ENCODE measurements at places on chromosomes 3 and 15.

DNA sequence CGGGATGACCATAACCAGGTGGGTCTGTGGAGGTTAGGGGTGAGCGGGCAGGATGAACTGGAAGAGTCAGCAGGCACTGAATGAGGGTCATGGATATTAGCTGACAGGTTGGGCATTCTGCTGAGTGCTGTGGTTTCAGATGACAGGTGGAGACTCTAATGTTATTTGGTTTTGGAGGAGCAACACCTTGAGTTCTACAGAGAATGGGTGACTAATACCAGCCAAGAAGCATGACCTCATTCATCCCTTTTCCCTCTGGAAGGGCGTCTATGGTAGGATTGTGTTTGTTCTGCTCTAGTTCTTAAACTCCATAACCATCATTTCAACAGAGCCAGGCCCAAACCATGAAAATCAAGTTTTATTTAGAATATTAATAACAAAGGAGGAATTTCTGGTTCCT, 550.7 kb upstream of the LMCD1 start:
- no peak for DNase-seq

DNA sequence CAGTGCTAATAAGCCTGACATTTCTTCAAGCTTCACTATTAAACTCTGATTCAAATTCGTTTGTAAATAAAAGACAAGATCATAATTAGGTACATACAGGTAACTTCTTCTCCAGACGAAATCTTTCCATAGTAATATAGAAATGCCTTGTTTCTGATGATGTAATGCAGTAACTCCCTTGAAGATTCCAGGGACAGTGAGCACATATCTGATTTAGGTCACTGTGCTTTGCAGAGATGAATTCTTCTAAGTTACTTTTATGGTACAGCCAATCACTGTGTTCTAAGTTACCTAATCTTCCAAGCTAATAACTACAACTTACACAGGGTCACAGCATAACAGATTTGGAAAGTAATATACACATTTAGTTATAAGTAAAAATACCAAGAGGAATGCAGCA, 27.6 kb downstream of the SLC4A7 start:
- peak; percentile 68 for DNase-seq

DNA sequence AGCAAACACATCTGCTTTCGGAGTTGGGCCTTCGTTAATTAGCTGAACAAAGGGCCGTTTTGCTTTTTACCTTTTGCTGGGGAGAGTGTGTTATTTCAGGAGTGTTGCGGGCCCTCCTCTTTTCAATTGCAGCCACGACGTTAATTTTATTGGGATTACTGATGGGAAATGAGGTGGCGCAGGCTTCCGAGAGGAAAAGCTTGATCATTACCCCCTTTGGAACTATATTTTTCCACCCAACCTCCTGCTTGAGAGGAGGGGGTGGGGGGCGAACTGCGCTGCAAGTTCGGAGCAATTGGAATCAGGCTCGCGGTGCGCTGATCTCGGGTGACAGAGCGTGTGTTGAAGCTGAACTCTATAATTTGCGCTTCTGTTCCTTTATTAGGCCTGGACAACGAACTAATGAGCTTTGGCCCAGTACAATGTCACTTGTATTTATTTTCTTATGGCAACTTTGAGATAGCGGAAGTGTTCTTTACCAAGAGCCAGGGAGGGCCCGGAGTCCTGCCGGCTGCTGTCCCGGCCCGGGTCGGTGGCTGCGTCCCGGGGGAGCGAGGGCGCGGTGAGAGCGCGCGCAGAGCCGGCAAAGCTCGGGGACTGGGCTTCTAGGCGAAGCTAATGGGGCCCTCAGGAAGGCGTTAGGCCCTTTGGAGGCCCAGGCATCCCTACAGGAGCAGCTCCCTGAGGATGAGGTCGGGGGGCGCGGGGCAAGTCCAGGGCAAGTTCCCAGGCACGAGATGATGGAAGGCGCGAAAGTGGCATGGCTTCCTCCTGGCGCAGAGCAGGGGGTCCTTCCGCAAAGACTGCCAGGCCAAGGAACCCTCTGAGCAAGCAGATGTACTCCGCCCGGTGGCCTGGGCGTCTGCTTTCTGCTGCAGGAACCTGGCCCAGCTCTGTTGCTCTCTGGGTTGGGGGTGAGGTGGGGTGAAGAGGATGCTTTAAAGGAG, 12.9 kb downstream of the NR2F2 start:
- DNase-seq = peak; percentile 68

GRCh38 chr3:13004376-13004775, 68.9 kb downstream of the IQSEC1 start:
- DNase-seq = no peak

- no peak for DNase-seq
Observed at GRCh38 chr15:86079508-86080266, at the start of gene AGBL1. TSS of gene AGBL1 (plus strand) at chr15:86079871.

- no peak for DNase-seq
Observed at GRCh38 chr3:121718205-121718846, 31.2 kb downstream of the GOLGB1 start.

- DNase-seq = peak; percentile 21
Observed at GRCh38 chr3:78221796-78222195, 1181.9 kb downstream of the ROBO2 start.

GRCh38 chr15:38028869-38029268, 94.4 kb downstream of the TMCO5A start:
- DNase-seq = peak; percentile 54

All from iris pigment epithelial cell (primary cell).